ENCODE measurements at places on chromosomes 3 and 15. TPM values are rescaled to one million over a fixed set of nuclear protein-coding genes. Genes with fewer than 3 reads are reported as not detected.

DNA sequence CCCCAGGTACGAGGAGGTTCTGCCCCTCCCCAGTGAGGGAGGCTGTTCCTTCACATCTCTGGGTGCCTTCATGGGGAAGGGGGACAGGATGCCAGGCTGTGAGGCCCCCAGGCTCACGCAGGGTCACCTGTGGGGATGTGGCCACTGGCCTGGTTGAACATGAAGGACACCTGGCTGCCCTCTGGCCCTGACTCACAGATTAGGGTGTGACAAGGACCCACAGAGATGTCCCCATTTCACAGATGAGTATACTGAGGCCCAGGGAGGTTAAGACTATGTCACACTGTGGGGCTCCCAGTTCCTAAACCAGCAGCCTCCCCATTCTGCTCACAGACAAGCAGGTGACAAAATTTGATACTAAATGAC lies 42.4 kb downstream of the PCSK6 start:
- DNase-seq: no peak
- no peak overlapping the region for H3K27ac ChIP-seq
- peaks cover 12% of the 10 kb centered on the region for H3K4me1 ChIP-seq

Gene GLDN
- not detected for total RNA-seq

DNA sequence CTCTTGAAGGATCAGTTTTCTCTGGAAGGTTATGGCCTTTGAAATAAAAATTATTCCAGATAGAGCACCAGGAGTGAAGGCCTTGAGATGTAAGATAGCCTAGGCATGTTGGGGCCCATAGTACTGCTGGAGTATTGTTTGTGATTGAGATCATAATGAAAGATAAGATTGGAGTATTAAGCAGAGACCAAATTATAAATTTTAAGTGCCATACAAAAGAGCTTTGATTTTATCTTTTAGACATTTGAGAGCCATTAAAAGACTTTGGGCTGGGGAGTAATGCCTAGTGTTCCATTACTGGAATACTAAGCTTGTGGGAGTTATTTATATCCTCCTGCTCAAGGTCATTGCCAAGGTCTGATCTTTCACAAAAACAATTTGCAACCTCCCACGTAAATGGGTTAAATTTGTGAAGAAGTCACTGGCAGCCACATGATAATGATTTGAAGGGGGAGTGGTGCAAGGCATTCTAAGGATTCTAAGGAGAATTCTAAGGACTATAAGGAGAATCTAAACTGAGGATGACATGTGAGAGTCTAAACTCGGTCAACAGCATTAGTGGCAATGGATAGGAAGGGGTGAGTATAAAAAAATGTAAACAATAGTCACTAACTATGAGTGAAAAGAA lies 12.8 kb downstream of the ELL3 start:
- no peaks in the 10 kb centered on the region for H3K36me3 ChIP-seq
- no peaks in the 10 kb centered on the region for H3K4me1 ChIP-seq
- no peaks in the 10 kb centered on the region for H3K27me3 ChIP-seq

GRCh38 chr3:151631946-151632345 lies 101.8 kb upstream of the AADACL2 start:
- no peaks in the 10 kb centered on the region for H3K36me3 ChIP-seq
- H3K4me3 ChIP-seq: no peak overlapping the region
- DNase-seq: no peak
- no peak overlapping the region for H3K27ac ChIP-seq
- H3K27me3 ChIP-seq: no peaks in the 10 kb centered on the region
- no peaks in the 10 kb centered on the region for H3K4me1 ChIP-seq

GRCh38 chr15:26996250-26996649 lies 25.3 kb downstream of the GABRG3 start:
- DNase-seq: no peak
- no peaks in the 10 kb centered on the region for H3K27me3 ChIP-seq
- no peaks in the 10 kb centered on the region for H3K4me1 ChIP-seq
- H3K36me3 ChIP-seq: no peaks in the 10 kb centered on the region

GRCh38 chr3:129013491-129013891 lies 12.4 kb downstream of the EFCC1 start:
- H3K27ac ChIP-seq: peak overlapping the region; percentile 96
- no peaks in the 10 kb centered on the region for H3K27me3 ChIP-seq
- DNase-seq: no peak
- H3K36me3 ChIP-seq: no peaks in the 10 kb centered on the region

DNA sequence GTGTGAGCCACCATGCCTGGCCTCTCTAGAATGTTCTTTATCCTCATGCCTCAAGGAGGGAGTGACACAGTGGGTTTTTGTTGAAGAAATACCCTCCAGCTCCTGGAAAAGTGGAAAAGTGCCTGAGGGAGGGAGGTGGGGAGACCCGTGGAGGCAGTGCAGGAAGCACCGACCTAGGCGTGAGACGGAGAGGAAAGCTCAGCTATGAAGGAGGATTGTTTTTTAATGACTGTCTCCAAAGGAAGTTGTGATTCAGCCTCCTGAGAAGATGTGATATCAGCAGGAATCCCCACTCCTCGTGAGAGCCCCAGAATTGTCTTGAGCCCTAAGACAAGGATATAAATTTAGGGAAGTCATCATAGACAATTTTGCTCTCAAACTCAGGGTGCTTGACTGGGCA lies 21.7 kb downstream of the RPLP1 start:
- H3K27me3 ChIP-seq: peaks cover 4% of the 10 kb centered on the region
- no peak overlapping the region for H3K27ac ChIP-seq
- H3K4me1 ChIP-seq: peaks cover 4% of the 10 kb centered on the region
- no peak overlapping the region for H3K4me3 ChIP-seq
- DNase-seq: no peak
- no peaks in the 10 kb centered on the region for H3K36me3 ChIP-seq

- no peak for DNase-seq
- no peaks in the 10 kb centered on the region for H3K27me3 ChIP-seq
- peaks cover 96% of the 10 kb centered on the region for H3K4me1 ChIP-seq
- H3K27ac ChIP-seq: peak overlapping the region; percentile 21
- H3K36me3 ChIP-seq: no peaks in the 10 kb centered on the region
- H3K4me3 ChIP-seq: peak overlapping the region; percentile 0
Observed at GRCh38 chr3:11638495-11639358, 5.0 kb downstream of the VGLL4 start.

Gene ZMAT3
- 17.7 TPM for total RNA-seq

GRCh38 chr3:170829546-170830272 lies 40.3 kb downstream of the RPL22L1 start:
- no peak overlapping the region for H3K27ac ChIP-seq
- H3K27me3 ChIP-seq: peaks cover 23% of the 10 kb centered on the region
- no peaks in the 10 kb centered on the region for H3K4me1 ChIP-seq

- H3K4me3 ChIP-seq: no peak overlapping the region
- no peaks in the 10 kb centered on the region for H3K36me3 ChIP-seq
- H3K4me1 ChIP-seq: no peaks in the 10 kb centered on the region
- H3K27me3 ChIP-seq: no peaks in the 10 kb centered on the region
Observed at GRCh38 chr15:66953523-66954229, 111.7 kb upstream of the SMAD3 start.

Data from naive thymus-derived CD8-positive, alpha-beta T cell (primary cell).